ENCODE measurements at places on chromosomes 2 and 18.
A peak's percentile ranks its signal among the peaks of the same experiment; 100 is the strongest.

GRCh38 chr2:72676341-72677025 is 149.3 kb downstream of the EXOC6B start:
- no peak for DNase-seq

- DNase-seq: peak; percentile 70
These were observed 213.4 kb downstream of the GPD2 start for GRCh38 chr2:156649596-156649995.

DNA sequence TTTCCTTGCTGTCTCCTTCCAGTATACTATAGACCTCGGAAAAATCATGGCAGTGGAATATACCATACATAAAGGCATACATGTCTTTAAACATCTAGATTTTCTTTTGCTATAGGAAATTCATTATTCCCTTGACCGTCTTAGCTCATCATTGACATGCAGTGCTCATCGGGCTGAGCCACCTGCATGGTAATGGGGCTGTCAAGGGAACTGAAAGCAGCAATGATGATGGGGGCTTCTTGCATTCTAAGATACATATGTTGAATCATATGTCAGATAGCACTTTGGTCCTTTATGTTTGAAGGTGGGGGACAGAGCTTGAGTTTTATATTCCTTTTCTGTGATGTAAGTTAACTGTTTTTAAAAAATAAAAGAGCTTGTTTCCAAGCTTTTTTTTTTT is 106.6 kb downstream of the ICA1L start:
- DNase-seq: no peak

GRCh38 chr2:130245976-130246375 is 47.7 kb upstream of the TUBA3E start:
- DNase-seq: no peak

DNA sequence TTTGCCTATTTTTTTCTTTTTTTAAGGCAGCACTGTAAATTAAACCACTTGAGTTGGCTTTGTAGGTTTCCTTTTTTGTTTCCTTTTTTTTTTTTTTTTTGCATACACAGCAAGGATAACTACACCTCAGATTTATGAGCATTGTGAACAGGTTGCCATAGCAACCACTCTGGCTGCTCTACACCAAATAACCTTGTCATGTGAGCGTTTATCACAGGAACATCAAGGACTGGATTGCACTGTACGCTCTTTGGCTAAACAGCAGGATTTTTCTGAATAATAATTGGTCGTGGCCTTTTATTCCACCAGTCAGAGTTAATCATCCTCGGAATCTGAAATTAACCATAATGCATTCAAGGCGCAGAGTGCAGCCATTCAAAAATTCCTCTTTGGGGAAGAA is 199.1 kb upstream of the SLC14A2 start:
- no peak for DNase-seq

- no peak for DNase-seq
These were observed 208.2 kb upstream of the RBMS1 start for GRCh38 chr2:160701822-160702221.

DNA sequence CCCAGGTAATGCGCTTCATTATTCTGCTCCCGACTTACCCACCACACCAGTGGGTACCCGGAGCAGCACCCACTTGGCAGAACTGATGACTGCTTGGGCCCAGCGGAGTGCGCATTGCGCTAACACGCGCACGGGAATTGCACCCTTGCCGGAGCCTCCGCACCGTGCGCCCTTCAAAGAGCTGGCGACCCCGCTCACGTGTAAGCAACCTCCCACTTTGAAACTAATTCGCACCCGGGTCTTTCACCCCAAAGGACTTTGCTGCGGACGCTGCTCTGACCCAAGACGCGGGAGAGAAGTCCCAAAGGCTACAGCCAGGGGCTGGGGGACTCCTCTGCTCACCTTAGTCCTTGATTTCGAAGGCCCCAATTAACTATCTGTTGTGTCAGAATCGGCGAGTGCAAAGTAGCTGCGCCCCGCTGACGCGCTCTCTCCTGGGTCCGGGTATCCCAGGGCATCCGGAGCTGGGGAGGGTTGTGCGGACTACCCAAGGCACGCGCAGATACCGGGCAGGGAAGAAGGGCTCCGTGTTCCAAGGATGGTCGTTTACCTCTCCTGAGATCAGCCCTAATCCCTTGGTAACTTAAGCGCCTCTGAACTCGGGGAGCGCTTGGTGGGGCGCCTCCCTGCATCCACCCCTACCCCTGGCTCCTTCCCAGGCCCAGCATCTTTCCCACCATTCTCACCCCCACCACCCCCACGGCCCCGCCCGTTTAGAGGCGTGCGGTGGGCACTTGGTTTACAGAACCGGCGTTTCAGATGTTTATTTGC is 13.1 kb upstream of the SATB2 start:
- no peak for DNase-seq

- DNase-seq: no peak
These were observed 109.0 kb upstream of the BZW1 start for GRCh38 chr2:200702646-200703118.

- DNase-seq: peak; percentile 73
These were observed 266.9 kb upstream of the DSEL start for GRCh38 chr18:67783196-67783946.

DNA sequence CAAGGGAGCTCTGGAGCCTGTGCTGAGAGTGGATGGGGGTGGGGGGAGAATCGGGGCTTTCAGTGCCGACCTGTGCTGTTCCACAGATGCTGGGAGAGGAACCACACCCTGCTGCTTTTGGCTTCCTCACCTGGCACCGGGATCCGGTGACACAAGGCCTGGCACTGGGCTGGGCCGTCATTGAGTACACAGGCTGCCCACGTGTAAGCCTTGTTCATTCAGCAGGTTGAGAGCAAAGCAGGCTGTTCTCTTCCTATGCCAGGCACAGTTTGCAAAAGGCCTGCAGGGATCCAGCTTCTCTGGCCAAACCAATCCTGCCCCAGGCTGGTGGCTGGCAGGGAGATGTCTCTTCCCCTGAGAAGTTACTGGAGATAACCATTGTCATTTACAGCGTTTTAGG is 17.1 kb downstream of the TRIB2 start:
- DNase-seq: no peak

- DNase-seq: no peak
These were observed 77.5 kb downstream of the BAZ2B start for GRCh38 chr2:159538801-159539200.

DNA sequence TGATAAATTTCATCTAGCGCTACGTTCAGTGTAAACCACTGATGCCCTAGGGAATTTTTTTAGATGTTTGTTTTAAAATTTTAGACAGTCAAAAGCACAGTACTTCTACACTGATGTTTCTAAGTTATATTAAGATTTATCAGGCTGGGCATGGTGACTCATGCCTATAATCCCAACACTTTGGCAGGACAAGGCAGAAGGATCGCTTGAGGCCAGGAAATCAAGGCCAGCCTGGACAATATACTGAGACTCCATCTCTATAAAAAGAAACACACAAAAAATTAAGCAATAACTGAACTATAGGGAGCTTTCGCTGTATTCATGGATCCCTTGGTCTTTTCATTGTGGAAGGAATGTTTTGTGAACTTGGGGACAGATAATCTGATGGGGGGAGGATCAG is 50.6 kb upstream of the MAPRE2 start:
- DNase-seq: peak; percentile 55

DNA sequence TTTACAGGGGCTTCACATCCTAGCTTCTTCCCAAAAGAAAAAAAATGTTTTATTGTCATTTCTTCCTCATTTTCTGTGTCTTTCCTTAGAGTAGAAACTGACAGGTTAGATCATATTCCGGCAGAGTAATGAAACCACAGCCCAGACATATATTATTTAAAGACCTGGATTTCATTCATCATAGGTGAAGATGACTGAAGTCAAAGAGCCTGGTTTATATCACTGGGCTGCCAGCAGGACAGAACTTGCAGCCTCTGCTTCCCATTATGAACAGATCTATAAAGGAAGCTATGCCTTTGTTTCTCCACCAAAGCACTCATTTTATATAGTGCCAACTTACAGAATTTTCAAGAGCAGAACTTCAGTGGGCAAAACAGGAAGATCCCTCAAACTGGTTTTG is 137.9 kb downstream of the METTL4 start:
- DNase-seq: no peak

GRCh38 chr18:413233-413632 is 87.3 kb downstream of the COLEC12 start:
- DNase-seq: no peak

DNA sequence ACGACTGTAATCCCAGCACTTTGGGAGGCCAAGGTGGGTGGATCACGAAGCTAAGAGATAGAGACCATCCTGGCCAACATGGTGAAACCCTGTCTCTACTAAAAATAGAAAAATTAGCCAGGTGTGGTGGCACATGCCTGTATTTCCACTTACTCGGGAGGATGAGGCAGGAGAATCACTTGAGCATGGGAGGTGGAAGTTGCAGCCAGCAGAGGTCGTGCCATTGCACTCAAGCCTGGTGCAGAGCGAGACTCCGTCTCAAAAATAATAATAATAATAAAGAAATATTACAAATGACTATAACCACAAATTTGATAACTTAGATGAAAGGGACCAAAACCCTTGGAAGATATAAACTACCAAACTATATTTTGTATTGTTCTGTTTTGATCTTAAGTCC is 226.3 kb upstream of the GULP1 start:
- no peak for DNase-seq

DNA sequence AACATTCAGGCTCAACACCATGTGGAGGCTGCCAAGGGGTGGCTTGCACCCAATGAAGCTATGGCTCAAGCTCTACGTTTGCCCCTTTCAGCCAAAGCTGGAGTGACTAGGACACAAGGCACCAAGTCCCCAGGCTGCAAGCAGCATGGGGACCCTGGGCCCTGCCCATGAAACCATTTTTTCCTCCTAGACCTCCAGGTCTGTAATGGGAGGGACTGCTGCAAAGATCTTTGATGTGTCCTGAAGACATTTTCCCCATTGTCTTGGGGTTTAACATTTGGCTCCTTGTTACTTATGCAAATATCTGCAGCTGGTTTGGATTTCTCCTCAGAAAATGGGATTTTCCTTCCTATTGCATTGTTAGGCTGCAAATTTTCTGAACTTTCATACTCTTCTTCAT is 51.0 kb downstream of the PDE1A start:
- no peak for DNase-seq

Data from myocyte (in vitro differentiated cells).